ENCODE measurements at places on chromosomes 6 and 20.

GRCh38 chr20:53138454-53139262, 166.5 kb downstream of the TSHZ2 start:
- DNase-seq: no peak

- no peak for DNase-seq
These were observed 28.2 kb upstream of the ITCH start for GRCh38 chr20:34334654-34335407.

GRCh38 chr6:132813173-132813856, 1.1 kb upstream of the RPS12 start:
- peak; percentile 81 for DNase-seq

GRCh38 chr6:3542032-3542640, 85.3 kb upstream of the SLC22A23 start:
- peak; percentile 72 for DNase-seq

DNA sequence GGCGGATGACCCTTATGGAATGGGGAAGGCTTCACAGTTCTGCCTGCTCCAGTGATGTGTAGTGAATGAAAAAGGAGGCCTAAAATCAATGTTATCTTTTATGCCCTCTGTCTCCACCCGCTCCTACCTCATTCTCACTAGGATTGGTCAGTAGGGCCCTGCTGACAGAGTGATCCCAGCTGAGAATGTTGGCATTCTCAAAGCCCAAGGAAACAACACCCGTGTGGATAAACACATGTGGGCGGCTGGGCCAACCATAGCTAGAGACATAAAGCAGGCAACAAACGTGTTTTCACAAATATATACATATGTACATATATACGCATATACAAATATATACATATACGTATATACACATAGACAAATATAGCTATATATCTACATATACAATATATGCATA, 4.5 kb downstream of the RIPK1 start:
- no peak for DNase-seq

DNA sequence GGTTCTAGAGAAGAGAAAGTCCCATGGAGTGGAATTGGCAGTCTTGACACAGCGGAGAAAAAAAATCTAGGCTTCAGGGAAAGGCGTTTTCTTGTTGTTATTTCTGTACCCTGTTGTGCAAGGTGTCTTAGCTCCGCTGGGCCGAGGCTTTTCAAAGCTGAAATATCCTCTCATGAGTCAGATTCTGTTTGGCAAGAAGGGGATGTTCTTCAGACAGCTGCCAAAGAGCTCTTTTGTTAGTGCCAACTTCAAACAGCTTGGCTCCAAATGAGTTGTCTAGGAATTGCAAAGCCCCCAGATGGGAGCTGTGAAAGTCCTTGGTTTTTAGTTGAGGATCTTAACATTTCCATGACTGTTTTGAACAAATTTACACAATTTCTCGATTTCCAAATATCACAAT, 45.6 kb downstream of the LRRN4 start:
- no peak for DNase-seq

DNA sequence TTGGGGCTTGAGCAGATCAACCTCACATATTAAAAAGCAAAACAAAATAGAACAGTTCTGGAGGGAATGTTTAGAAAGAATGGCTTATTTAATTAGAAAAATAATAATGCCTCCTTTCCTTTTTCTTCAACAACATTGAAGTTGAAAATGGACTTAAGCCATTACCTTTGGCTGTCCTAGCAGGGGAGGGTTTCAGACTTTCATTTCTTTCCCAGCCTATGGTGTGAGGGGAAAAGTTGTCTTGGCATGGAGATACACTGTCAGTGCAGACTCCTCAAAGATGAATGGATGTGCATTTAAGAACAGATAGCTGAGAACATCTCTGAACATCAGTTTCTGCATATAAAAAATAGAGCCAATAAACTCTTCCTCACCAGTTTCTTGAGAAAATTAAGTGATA, 169.5 kb downstream of the PAX1 start:
- DNase-seq: no peak
